ENCODE measurements at places on chromosomes 7 and 10. TPM values are rescaled to one million over a fixed set of nuclear protein-coding genes. Genes with fewer than 3 reads are reported as not detected.

The IFIT5 gene
- 17.4 TPM for total RNA-seq

The CCL24 gene
- total RNA-seq = 0.67 TPM

The SPDYE6 gene
- total RNA-seq = not detected

The CSTF2T gene
- 21.5 TPM for total RNA-seq

The CTAGE8 gene
- 1.2 TPM for total RNA-seq

The ANKRD22 gene
- not detected for total RNA-seq

The SUN3 gene
- not detected for total RNA-seq

The PRSS1 gene
- total RNA-seq = 4.7 TPM

The ASB13 gene
- 18.9 TPM for total RNA-seq

The CCDC172 gene
- not detected for total RNA-seq

The PTF1A gene
- not detected for total RNA-seq

The HYAL4 gene
- not detected for total RNA-seq

The ZNF282 gene
- 27.2 TPM for total RNA-seq

The GRID1 gene
- total RNA-seq = 15.4 TPM

The WNT16 gene
- total RNA-seq = not detected

The CHAT gene
- total RNA-seq = not detected

The KCNIP2 gene
- 18.9 TPM for total RNA-seq

The GIMAP4 gene
- total RNA-seq = 52.8 TPM

The SLC25A40 gene
- 29.9 TPM for total RNA-seq

The RAMP3 gene
- 59.6 TPM for total RNA-seq

The PPP1R9A gene
- 47.9 TPM for total RNA-seq

The GPR85 gene
- 1.6 TPM for total RNA-seq

The DBF4 gene
- total RNA-seq = 9.2 TPM

The NPTX2 gene
- 3.8 TPM for total RNA-seq

The ANXA11 gene
- 205 TPM for total RNA-seq

The SLC26A5 gene
- 0.71 TPM for total RNA-seq

Measured in sciatic nerve (tissue), 2 donors.